ENCODE measurements at places on chromosomes 12 and 14.

DNA sequence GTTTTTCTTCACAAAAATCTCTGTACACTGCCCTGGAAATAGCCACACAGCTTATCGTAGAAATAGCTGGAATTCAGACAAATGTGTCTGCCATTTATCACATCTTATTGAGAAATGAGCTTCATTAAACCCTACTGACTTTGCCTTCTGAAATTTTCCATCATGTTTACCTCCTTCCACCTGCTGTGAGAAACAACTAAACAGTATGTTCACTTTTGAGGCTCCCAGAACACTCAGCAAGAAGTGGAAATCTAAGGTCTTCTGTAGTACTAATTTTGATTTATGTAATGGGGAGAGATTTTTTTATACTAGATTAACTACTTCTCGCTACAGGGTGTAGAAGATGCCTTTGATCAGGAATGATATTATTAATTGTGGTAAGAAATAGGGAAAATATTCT is 268.0 kb downstream of the KCNC2 start:
- no peak for DNase-seq

- no peak for DNase-seq
These were observed 36.8 kb downstream of the VDR start for GRCh38 chr12:47868041-47868440.

- DNase-seq, result no peak
These were observed 132.1 kb downstream of the RAD51B start for GRCh38 chr14:67951529-67952135.

- DNase-seq, result no peak
These were observed 64.3 kb downstream of the PCNX1 start for GRCh38 chr14:70971560-70971959.

DNA sequence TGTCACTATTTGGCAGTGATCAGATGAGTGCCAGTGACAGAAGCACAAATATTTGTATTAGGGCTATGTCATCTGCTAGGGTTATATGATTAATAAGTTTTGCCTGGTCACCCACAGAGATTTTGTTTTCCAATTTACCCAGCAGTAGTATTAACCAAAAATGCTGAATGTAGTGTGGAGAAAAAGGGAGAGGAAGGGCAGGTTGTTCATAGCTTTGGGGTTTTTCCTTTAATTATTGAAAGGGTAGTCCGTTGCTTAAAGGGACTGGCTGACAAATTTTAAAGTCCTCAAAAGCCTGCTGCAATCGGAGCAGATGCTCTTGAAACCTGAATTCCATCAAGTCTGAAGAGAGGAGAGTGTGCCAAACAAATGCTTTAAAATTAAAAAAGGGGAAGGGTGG is 237.9 kb upstream of the CCDC196 start:
- no peak for DNase-seq

- DNase-seq, result no peak
These were observed 763.4 kb downstream of the LRFN5 start for GRCh38 chr14:42370056-42370455.

DNA sequence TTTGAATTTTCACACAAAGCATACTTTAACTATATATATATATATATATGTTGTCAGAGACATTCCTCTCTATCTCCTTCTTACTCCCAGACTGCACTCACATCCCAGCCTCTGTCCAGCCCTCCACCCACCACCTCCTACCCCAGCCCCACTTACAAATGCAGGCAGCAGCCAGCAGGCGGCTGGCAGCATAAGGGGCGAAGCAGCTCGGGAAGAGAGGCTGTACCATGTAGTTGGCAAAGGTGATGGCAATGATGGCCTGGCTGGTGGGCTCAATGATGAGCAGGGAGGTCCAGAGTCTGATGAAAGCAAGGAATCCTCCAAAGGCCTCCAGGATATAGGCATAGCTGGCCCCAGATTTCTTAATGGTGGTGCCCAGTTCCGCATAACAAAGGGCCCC is 2.5 kb downstream of the SLC7A7 start:
- no peak for DNase-seq

DNA sequence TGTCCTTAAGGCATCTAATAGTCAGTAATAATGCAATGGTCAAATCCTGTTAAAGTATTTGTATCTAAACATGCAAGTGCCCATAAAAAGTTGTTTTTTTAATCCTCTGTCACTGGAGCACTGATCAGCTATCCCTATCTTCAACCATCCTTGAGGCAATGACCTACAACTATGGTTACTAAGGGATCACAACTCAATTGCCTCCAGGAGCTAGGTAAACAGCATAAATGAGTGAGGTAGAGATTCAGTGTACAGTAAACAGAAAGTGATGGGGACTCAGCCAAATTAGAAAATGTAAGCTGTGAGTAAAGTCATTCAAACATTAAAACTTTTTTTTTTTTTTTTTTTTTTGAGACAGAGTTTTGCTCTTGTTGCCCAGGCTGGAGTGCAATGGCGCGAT is 18.6 kb downstream of the SPPL3 start:
- no peak for DNase-seq

GRCh38 chr12:96171905-96172304 is 22.3 kb upstream of the ELK3 start:
- no peak for DNase-seq

- DNase-seq, result no peak
These were observed 39.1 kb upstream of the NAP1L1 start for GRCh38 chr12:76123259-76124212.

- no peak for DNase-seq
These were observed 234.6 kb upstream of the FLRT2 start for GRCh38 chr14:85295318-85295717.

- DNase-seq, result no peak
These were observed 787.4 kb downstream of the AACS start for GRCh38 chr12:125852679-125853078.

DNA sequence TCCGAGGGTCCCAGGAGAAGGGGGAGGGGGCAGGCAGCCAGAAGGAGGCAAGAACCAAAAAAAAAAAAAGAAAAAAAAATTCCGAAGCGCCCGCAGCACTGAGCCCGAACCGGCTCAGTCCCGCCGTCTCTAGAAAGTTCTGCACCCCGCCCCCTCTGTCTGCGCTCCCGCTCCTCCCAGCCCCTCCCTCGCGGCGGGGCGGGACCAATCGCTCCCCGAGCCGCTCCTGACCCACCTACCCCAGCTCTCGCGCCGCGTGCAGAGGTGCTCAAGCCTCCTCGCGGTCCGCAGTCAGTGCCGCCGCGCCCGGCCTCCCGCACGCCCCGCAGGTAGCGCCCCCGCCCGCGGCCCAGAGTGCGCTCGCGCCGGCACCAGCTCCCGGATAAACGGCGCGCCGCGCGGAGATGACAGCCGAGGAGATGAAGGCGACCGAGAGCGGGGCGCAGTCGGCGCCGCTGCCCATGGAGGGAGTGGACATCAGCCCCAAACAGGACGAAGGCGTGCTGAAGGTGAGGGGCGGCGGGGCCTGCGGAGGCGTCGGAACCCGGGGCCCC is at the start of gene FKBP4:
FKBP4 (plus strand) TSS at position 235 of the 554 bp plus-strand sequence; CDS start at position 405, 170 bp downstream.
- peak; percentile 76 for DNase-seq

DNA sequence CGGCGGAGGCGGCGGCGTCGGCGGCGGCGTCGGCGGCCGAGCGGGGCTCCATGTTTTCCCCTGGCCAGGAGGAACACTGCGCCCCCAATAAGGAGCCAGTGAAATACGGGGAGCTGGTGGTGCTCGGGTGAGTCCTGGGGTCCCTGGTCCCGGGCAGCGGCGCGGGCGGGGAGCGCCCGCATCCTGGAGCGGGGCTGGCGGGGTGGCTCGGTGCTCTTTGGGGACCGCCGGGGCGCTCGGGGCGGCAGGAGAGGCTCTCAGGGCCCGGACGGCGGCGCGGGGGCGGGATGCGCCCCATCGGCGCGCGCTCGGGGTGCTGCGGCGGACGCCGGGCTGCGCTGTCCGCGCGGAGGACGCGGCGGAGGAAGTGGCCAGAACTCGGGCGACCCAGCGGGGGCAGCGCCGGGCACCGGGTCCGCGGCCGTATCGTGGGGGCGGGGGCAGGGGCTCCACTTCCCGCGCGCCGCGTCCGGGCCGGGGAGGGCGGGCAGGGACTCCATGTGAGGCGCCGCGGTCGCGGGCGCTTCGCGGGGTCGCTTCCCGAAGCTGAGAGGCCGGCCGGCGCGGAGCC is 485 bp downstream of the PELI2 start:
- DNase-seq, result no peak

DNA sequence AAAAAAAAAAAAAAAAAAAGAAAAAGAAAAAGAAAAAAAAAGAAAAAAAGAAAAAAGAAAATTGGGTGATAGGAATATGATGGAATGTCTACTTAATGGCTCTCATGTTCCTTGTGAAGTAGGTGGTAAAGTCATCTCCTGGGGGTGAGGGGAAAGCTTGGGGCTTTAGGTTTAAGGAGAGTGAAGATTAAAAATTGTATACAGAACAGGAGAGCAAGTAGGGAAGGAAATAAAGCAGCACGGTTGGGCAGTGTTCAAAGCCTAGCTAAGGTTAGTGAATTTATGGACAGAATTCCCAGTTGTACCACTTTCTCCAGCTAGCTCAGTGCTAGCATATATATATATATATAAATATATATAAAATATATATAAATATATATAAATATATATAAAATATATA is 40.0 kb upstream of the SLC2A13 start:
- DNase-seq, result no peak

DNA sequence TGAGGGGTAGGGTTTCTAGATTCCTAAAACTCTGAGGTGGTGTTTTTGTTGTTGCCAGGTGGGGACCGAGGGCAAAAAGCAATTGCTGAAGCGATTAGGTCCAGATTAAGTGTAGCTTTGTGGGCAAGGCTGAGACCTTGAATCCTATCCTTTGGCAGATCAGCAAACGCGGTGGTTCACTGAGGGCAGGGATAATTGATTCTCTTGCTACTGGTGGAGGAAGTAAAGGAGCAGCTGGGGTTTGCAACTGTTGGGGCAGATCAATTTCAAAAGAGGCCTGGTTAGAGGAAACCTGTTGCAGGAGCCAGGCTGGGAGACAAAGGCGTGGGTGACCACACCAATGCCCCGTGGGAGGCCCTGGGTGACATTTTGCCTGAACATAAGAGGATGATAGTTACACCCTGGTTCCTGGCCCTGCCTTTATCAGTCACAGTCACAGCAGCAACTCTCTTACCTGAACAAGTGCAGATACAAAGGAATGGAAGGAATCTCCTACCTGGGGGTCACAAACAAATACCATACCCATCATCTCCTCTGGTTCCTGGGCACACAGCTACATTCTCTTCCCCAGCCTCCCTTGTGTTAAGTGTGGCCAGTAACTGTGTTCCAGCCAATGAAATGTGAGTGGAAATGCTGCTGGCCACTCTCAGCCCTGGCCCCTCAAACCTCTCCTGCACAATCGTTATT is 43.3 kb upstream of the RASSF3 start:
- no peak for DNase-seq

- DNase-seq, result peak; percentile 93
These were observed at the start of gene PPTC7 for GRCh38 chr12:110583137-110584059. Gene PPTC7, minus strand, starts transcription at chr12:110583318. Its CDS starts 287 bp downstream, at chr12:110583031.

DNA sequence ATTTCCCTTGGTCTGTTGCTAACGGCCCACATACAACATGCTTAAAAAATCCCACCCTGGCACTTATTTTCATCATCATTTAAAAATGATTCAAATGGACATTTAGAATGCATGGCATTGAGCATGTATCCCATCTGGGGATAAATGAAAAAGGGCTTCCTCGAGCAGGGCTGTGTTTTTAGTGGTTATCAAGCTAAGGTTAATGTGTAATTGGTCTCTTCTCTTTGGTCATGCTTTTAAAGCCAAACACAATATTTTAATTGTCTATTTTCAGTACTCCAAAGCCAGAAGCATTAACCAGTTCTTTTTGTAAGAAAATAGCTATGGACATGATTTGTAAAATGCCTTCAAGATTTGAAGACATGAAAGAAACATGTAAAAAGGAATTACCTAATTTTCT is 1.9 kb upstream of the TRHDE start:
- no peak for DNase-seq

DNA sequence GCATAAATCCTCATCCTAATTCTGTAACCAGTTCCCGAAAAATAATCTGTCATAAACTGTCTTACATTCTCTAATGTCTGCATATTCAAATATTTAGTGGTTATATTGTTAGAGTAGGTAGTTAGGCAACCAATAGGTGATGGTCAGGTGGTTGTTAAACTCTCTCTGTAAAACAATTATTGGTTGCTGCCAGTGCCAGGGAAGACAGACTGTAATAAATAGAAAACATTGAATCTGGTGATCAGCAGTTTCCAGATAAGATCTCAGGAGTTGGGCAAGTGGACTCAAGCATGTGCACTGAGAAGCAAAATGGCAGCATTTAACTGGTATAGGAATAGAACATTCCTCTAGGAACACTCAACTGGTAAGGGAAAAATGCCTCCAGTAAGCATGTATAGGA is 325.5 kb downstream of the ACSS3 start:
- no peak for DNase-seq

DNA sequence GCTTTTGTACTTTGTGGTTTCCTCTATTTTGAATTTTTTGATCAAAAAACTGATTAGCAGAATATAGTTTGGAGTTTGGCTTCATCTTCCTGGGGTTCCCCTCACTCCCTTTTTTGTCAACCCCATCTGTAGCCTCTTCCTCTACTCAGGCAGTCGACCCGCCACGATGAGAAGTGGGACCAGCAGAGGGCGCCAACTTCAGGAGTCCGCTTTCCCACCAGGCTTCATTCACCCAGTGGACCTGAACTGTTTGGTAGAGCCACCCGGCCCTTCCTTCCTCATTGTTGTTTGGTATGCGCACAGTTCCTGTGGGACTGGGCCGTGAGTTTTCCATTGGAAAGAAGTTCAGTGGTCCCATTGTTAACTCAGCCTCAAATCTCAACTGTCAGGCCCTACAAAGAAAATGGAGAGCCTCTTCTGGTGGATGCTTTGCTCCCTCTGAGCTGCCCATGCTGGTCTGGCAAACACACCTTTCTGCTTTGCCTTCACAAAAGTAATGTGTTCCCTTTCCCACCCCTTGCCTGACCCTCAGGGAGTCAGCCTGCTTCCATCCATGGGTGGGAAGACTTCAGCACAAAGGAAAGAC is 21.7 kb downstream of the TMBIM6 start:
- DNase-seq, result no peak

DNA sequence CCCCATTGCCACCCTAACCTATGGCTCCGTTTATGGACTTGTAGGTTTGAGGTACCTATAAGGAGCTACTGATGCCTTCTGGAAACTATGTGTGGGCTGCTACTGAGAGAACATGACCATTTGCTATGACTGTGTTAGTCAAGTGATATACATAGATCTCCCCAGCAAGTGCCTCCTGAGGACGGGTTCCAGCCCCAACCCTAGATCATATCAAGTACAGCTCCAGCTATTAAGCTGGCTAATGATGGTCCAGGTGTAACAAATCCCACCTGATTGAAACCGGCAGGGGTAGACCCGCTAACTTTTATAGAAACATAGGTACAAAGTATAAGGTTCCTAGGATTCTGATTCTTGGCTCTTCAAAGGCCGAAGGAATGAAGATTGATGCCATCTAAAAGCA is 23.7 kb downstream of the NINJ2 start:
- DNase-seq, result no peak

Measured in NCI-H1092 (cell line).